ENCODE measurements at places on chromosomes 7 and 10.

GRCh38 chr7:128148676-128149075, 92.4 kb upstream of the LEP start:
- no peak for DNase-seq

DNA sequence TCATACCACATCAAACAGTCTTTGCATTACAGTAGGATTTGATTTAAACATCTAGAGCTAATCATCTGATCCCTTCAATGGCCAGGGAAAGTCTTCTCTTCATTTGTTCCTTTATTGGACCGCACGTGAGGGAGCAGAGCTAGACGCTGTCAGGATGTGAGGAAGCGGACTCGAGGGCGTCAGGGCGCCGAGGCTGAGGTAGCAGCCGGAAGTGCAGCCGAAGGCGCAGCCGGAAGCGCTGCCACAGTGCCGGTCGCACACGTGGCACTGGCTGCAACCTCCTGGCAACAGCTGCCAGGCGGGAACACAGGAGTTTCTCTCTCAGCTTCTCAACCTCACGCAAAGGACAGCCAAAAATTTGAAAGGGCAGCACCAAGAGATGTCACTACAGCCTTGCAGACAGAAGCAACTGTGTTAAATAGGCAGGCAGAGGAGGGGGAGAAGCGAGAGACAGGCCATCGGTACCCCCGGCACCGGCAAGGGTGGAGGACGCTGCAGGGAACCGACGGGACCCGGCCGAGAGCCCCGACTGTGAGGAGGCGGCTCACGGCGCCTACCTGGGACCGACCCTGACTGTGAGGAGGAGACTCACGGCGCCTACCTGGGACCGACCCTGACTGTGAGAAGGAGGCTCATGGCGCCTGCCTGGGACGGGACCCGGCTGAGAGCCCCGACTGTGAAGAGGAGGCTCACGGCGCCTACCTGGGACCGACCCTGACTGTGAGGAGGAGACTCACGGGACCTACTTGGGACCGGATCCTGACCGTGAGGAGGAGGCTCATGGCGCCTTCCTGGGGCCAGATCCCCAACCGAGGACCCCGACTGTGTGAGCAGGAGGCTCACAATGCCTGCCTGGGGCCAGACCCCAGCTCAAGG, 32.3 kb downstream of the VIPR2 start:
- DNase-seq, result no peak

DNA sequence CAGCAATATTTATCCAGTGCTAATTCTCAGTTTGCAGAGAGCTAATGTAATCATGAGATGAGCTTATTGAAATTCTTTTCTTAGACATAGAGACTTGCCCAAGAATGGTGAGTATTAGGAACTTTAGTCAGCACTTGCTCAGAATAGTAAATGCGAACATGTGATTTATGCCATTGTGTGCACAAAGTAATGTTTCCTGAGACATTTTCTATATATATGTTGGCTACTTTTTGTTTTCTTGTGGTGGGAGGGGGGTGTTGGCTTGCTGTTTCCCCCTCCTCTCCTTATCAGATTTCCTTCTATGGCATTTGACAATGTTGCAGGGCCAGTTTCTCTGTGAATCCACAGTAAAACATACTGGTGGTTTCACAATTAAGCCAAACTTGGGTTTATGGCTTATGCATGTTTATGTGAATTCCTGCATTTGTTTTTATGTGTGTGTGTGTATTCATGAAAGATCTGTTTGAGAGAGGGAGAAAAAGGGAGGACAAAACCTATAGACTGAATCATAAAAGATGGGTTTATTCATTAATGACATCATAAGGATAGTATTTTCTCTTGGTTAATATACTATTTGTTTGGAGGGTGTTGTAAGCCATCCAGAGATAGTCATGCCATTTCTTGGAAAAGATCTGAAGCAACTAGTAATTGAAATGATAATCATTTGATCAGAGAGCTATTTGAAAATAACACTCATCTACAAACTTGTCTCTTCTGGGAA, 36.3 kb downstream of the ARID5B start:
- DNase-seq, result peak; percentile 53

DNA sequence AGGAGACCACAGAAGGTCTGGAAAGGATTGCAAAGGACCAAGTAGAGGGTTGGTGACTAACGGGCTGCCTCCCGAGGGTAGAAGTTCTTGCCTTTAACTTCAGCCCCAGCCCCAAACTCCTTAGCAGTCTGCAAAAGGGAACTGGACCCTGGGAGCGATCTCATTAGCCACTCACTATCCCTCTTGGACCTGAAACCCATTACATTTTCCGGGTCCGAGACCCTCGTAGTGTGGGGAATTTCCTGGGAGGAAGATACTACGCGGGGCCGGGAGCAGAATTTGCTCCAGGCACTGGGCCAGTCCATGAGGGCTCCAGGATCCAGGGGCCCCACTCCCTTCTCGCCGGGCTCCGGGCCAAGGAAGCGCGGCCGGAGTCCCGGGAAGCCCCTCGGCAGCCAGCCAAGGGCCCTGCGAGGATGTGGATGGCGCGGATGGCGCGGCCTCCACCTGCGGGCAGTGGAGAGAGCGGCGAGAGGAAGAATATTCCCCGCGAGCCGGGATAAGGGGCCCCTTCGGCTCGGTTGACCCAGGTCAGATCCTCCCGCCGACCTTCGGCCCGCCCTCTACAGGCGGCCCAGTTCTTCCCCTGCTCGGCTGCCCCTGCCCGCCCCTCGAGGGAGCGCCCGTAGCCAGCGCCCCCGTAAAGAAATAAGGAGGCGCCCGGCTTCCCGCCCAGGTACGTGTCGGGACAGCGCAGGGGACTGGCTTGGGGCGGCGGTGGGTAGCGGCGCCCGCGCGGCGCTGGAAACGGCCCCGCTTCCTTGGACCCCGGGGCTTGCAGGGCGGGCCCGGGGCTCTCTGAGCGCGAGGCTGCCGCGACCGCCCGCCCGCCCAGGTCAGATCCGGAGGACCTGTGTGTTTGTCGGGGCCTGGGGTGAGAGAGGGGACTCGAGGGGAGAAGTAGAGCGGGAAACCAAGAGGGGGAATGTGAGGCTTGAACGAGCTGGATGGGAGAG, at the start of gene MYO3A:
MYO3A (plus strand) TSS at position 577 of the 956 bp plus-strand sequence. CDS start 17,882 bp downstream, outside the sequence.
- DNase-seq, result no peak
